ENCODE measurements at places on chromosomes 7 and 10. TPM values are rescaled to one million over a fixed set of nuclear protein-coding genes. Genes with fewer than 3 reads are reported as not detected.

The CDC14C gene
- not detected for total RNA-seq

DNA sequence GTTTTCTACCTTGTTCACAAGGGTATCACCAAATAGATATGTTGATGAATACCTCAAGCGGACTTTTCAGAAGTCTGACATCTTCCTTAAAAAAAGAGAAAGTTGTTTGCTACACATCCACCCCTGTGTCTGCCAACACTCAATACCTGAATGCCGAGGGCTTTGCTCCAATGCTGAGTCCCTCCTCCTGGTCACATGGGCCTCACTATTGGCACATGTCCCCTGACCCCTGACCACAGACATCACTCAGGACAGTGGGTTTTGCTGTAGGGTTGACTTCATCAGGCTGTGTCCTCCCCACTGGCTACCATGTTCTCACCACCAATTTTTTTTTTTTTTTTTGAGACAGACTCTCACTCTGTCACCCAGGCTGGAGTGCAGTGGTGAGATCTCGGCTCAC lies 76.4 kb downstream of the OSBPL3 start:
- DNase-seq, result no peak
- no peaks in the 10 kb centered on the region for H3K27me3 ChIP-seq
- H3K4me3 ChIP-seq, result no peak overlapping the region
- H3K27ac ChIP-seq, result no peak overlapping the region
- no peaks in the 10 kb centered on the region for H3K36me3 ChIP-seq
- peaks cover 45% of the 10 kb centered on the region for H3K4me1 ChIP-seq

The IQUB gene
- total RNA-seq, result not detected

- no peaks in the 10 kb centered on the region for H3K27me3 ChIP-seq
- no peaks in the 10 kb centered on the region for H3K36me3 ChIP-seq
- no peak overlapping the region for H3K27ac ChIP-seq
- H3K4me3 ChIP-seq, result no peak overlapping the region
Measured at GRCh38 chr10:28181478-28182096, 121.3 kb downstream of the MPP7 start.

GRCh38 chr7:132053871-132054270 lies 497.4 kb upstream of the PODXL start:
- H3K27ac ChIP-seq, result no peak overlapping the region
- H3K4me1 ChIP-seq, result no peaks in the 10 kb centered on the region
- H3K27me3 ChIP-seq, result no peaks in the 10 kb centered on the region

GRCh38 chr10:111004016-111004415 lies 72.8 kb upstream of the ADRA2A start:
- H3K27me3 ChIP-seq, result no peaks in the 10 kb centered on the region
- H3K4me3 ChIP-seq, result no peak overlapping the region
- DNase-seq, result no peak
- H3K4me1 ChIP-seq, result no peaks in the 10 kb centered on the region
- peaks cover 6% of the 10 kb centered on the region for H3K36me3 ChIP-seq

The NOS3 gene
- 10.6 TPM for total RNA-seq

- H3K4me1 ChIP-seq, result no peaks in the 10 kb centered on the region
- no peaks in the 10 kb centered on the region for H3K36me3 ChIP-seq
- H3K27ac ChIP-seq, result no peak overlapping the region
- DNase-seq, result no peak
- H3K27me3 ChIP-seq, result peaks cover 24% of the 10 kb centered on the region
- H3K4me3 ChIP-seq, result no peak overlapping the region
Measured at GRCh38 chr10:70053218-70053840, 683 bp downstream of the MACROH2A2 start.

DNA sequence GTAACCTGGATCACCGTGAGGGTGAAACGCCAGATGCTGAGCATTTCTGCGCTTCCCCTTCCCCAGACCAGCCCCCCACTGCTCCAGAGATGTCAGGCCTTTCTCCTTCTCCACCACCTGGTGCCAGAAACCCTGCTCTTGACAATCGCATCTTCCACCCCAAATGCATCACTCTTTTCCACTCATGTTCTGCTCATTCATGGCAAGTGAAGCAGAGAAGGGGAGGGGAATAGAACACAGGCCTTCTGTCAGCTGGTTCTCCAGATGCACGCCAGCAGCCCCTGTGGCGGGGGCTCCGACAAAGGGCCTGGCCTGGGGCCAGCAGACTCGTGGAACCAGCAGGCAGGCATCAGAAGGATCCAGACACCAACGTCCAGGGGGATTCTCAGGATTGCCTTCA lies 68.5 kb upstream of the SVIL start:
- H3K4me3 ChIP-seq, result no peak overlapping the region
- no peak for DNase-seq
- H3K27ac ChIP-seq, result no peak overlapping the region
- peaks cover 22% of the 10 kb centered on the region for H3K4me1 ChIP-seq
- no peaks in the 10 kb centered on the region for H3K27me3 ChIP-seq

The CAV1 gene
- 2.3 TPM for total RNA-seq

GRCh38 chr10:128568491-128568890 lies 442.3 kb upstream of the MKI67 start:
- H3K36me3 ChIP-seq, result no peaks in the 10 kb centered on the region
- H3K27me3 ChIP-seq, result no peaks in the 10 kb centered on the region
- H3K4me3 ChIP-seq, result no peak overlapping the region
- no peak for DNase-seq

GRCh38 chr7:98483964-98484545 lies 83.2 kb upstream of the BAIAP2L1 start:
- H3K36me3 ChIP-seq, result no peaks in the 10 kb centered on the region
- no peak overlapping the region for H3K27ac ChIP-seq
- no peak overlapping the region for H3K4me3 ChIP-seq
- H3K4me1 ChIP-seq, result no peaks in the 10 kb centered on the region
- no peaks in the 10 kb centered on the region for H3K27me3 ChIP-seq
- no peak for DNase-seq

DNA sequence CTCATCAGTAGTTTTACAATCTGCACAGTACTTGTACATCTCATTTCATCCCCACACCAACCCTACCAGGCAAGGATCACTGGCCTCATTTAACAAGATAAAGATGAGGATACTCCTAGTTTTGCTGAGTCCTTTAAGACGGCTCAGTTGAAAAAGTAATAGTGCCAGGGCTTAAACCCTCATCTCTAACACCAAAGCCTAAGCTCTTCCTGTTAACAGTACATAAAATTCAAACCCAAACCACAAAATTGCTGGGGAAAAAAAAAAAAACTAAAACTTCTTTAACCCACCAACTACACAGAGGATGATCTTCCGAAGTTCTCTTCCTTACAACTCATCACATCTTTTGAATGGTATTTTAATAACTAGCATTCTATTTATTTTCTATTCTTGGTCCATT lies 1.3 kb downstream of the SAR1A start:
- peak overlapping the region; percentile 80 for H3K27ac ChIP-seq
- DNase-seq, result peak; percentile 71
- peaks cover 13% of the 10 kb centered on the region for H3K36me3 ChIP-seq
- no peaks in the 10 kb centered on the region for H3K27me3 ChIP-seq
- peaks cover 62% of the 10 kb centered on the region for H3K4me1 ChIP-seq

- H3K4me3 ChIP-seq, result no peak overlapping the region
- H3K36me3 ChIP-seq, result no peaks in the 10 kb centered on the region
- no peak for DNase-seq
- H3K4me1 ChIP-seq, result peaks cover 4% of the 10 kb centered on the region
Measured at GRCh38 chr7:95479992-95480624, 5.6 kb upstream of the ASB4 start.

- no peak overlapping the region for H3K4me3 ChIP-seq
- no peaks in the 10 kb centered on the region for H3K36me3 ChIP-seq
- H3K4me1 ChIP-seq, result peaks cover 31% of the 10 kb centered on the region
- no peak overlapping the region for H3K27ac ChIP-seq
Measured at GRCh38 chr7:150365194-150365593, 3.4 kb upstream of the REPIN1 start.

GRCh38 chr7:150375662-150376521 lies 3.2 kb upstream of the ZNF775 start:
- no peak overlapping the region for H3K27ac ChIP-seq
- no peaks in the 10 kb centered on the region for H3K36me3 ChIP-seq
- no peak for DNase-seq
- no peaks in the 10 kb centered on the region for H3K27me3 ChIP-seq
- no peak overlapping the region for H3K4me3 ChIP-seq
- peaks cover 34% of the 10 kb centered on the region for H3K4me1 ChIP-seq

Measured in CD8-positive, alpha-beta memory T cell (primary cell).